Sciatic nerve (tissue), 2 donors: ENCODE measurements at places on chromosomes 13 and 19.

GRCh38 chr13:43802511-43802910 is 15.7 kb upstream of the ENOX1 start:
- no peak for DNase-seq

DNA sequence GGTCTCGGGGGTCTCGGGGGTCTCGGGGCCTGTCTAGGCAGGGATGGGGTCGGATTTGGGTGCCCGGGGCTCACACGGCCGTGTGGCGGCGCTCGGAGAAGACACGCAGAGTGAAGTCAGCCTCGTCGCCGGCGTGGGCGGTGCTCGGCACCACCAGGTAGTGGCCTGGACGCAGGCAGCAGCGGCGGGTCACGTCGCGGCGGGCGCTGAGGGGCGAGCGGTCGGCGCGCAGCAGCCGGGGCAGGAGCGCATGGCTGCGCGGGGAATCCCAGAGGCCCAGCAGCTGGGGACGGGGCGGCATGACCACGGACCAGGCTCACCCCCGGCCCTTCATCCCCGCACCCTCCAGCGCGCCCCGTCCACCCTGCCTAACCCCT is 8.2 kb downstream of the CAPN12 start:
- peak; percentile 75 for DNase-seq

- no peak for DNase-seq
Observed at GRCh38 chr19:50896591-50897190, 14.5 kb downstream of the KLK4 start.

DNA sequence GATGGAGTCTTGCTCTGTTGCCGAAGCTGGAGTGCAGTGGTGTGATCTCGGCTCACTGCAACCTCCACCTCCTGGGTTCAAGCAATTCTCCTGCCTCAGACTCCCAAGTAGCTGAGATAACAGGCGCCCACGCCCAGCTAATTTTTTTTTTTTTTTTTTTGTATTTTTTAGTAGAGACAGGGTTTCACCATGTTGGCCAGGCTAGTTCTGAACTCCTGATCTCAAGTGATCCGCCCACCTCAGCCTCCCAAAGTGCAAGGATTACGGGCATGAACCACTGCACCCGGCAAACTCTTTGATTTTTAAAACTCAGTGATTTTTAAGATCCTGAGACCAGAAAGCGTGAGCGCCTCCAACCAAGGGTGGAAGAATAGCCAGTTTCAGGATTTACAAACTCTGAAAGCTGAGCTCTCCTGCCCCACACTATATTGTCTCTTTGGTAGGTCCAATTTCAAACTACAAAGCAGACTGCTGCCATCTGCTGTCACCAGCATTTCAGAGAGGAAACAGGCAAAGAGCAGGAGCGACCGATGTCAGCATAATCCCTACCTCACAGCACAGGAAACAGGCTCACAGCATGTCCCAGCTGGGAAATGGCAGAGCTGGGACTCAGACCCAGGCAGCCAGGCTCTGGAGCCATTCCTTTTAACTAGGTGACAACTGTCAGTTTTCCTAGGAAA is 9.2 kb downstream of the NOSIP start:
- DNase-seq = no peak

DNA sequence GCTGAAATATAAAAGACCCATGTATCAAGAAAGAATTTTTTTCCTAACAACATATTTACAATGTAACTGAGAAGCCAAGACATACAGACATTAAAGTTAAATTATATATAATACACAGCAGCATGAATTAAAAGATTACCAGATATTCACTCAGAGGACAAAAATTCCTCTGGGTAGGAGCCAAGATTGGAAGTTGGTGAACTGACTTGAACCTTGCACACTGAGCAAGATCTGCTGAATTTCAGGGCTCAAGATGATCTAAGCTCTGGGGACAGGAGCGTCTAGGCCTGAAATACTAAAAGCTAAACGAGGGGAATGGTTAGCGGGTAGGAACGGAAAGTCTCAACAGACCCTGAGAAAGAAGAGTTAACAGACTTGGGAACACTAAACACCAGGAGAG is 8.5 kb downstream of the FOXO1 start:
- DNase-seq = no peak

- no peak for DNase-seq
Observed at GRCh38 chr19:33432015-33432414, 58.5 kb downstream of the CEBPG start.

GRCh38 chr13:75566658-75567057 is 17.1 kb downstream of the UCHL3 start:
- DNase-seq = no peak

- DNase-seq = no peak
Observed at GRCh38 chr19:37551129-37551993, 43.2 kb downstream of the ZNF571 start.

GRCh38 chr13:91644806-91645205 is 246.4 kb downstream of the GPC5 start:
- no peak for DNase-seq

DNA sequence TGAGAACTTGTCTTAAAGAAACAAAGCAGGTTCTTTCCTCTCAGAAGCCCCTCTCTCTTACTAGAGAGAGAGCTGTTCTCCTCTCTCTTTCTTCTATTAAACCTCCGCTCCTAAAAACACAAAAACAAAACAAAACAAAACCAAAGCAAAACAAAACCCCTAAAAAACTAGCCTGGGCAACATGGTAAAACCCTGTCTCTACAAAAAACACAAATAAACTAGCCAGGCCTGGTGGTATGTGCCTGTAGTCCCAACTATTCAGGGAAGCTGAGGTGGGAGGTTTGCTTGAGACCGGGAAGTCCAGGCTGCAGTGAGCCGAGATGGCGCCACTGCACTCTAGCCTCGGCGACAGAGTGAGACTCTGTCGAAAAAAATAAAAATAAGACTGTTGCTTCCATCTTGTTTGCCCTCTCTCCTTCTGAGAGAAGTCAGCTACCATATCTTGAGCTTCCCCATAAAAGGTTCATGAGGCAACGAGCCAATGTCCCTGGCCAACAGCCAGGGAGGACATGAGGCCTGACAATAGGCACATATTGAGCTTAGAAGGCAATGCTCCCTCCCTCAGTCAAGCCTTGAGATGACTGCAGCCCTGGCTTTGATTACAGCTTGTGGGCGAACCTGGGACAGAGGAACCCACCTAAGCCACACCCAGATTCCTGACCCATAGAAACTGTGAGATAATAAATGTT is 17.5 kb upstream of the FLT3 start:
- no peak for DNase-seq

DNA sequence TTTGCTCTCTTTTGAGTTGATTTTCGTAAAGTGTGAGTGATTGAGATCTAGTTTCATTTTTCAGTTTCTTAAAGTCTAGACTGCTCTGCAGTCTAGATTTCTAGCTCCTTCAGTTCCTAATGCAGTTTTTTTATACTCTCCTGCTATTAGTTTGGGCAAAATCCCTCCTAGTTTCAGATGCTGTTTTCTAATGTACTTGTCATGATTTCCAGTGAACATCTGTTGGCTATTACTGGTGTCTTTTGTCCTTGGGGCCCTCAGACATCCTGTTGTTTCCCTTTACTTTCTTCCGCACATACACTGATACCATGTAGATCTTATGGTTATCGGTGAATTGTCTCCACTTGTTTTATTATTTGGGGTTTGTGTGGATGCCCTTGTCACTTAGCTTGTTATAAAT is 292.1 kb downstream of the TDRD3 start:
- DNase-seq = no peak

DNA sequence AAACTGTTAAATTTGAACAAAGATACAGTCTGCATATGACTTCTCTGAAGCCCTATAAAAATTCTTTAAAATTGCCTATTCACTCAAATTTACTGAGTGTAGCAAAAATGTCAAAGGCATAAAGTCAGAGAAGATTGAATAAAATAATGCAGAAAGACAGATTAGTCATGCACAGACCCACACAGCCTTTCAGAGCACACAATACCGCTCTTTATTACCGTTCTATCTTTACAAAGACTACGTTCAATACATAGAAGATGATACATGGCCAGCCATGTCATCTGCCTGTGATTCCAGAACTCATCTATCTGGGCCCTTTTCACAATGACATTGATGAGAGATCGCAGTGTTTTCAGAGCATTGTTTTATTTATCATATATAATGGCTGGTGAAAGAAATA is 107.2 kb downstream of the URI1 start:
- no peak for DNase-seq

DNA sequence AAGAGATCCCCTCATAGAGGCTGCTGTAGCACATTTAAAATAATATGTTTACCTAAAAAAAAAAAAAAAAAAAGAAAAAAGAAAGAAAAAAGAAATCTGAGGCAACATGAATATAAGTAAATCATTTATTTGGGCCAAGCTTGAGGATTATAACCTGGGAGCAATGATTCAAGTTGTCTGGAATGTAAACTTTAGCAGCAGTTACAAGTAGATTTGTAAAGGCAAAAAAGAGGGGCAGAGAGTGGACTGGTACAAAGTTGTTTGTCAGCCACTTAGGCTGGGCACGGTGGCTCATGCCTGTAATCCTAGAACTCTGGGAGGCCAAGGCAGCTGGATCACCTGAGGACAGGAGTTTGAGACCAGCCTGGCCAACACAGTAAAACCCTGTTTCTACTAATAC is 11.3 kb downstream of the ZNF43 start:
- DNase-seq = no peak

GRCh38 chr13:114035583-114036531 is 62.0 kb upstream of the C13orf46 start:
- DNase-seq = no peak

DNA sequence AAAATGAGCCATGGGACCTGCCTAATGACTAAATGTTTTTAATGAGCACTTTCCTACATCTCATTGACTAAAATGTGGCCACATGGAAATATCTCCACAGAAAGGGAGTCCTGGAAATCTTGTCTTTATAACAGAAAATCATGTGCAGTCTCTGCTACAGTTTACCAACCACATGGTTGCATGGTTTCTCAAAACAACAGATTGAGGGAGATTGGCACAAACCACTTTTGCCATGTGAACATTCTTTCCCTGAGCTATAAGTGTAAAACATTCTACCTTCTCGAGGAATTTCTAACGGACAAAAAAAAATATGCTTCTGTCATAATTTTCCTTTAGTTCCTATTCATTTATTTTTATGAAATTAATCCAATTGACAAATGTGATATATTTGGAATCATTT is 218.9 kb upstream of the SLITRK5 start:
- DNase-seq = no peak

DNA sequence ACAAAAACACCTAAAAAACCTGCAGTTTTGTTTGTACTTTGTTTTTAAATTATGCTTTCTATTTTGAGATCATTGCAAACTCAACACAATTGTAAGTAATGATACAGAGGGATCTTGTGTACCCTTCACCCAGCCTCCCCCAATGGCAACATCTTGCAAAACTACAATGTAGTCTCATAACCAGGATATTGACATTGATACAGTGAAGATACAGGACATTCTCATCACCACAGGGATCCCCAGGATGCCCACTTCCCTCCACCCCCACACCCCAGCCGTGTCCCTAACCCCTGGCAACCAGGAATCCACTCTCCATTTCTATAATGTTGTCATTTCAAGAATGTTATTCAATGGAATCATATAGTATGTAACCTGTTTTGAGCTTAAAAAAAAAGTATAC is 10.3 kb upstream of the C5AR2 start:
- DNase-seq = no peak

DNA sequence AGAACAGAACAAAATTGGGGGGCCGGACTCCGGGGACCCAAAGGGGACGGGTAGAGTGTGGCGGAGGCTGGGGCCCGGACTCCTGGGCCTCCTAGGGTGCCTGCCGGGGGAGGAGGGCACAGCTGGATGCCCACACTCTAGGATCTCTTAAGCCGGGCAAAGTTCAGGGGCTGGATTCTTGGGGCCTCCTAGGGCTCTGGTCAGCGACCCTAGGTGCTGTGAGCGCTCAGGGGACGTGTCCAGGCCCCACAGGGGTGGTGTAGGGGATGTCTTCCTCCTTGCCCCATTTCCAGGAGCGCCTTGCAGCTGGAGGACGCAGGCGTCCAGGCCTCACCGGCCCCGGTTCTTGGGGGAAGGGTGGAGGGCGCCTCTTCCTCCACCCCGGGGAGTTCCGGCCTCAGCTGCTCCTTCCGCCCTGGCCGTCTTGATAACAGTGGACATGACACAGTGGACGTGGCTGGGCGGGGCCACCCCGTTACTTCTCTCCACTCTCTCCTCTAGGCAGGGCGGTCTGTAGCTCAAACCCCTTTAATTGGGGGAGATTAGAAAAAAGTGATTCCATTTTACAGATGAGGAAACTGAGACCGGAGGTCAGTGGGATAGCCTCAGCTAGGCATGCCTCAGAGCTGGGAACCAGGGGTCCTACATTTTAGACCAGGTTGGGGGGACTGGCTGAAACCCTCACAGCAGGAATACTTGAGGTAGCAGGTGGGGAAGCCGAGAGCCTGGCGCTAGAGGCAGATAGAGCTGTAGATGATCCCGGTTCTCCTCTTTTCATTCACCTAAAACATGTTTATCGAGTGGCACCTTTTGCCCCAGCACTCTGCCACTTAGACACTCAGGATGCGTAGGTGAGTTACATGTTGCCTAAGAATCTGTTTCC is 705 bp downstream of the STXBP2 start:
- no peak for DNase-seq

GRCh38 chr19:1392939-1393530 is 8.3 kb downstream of the GAMT start:
- no peak for DNase-seq

DNA sequence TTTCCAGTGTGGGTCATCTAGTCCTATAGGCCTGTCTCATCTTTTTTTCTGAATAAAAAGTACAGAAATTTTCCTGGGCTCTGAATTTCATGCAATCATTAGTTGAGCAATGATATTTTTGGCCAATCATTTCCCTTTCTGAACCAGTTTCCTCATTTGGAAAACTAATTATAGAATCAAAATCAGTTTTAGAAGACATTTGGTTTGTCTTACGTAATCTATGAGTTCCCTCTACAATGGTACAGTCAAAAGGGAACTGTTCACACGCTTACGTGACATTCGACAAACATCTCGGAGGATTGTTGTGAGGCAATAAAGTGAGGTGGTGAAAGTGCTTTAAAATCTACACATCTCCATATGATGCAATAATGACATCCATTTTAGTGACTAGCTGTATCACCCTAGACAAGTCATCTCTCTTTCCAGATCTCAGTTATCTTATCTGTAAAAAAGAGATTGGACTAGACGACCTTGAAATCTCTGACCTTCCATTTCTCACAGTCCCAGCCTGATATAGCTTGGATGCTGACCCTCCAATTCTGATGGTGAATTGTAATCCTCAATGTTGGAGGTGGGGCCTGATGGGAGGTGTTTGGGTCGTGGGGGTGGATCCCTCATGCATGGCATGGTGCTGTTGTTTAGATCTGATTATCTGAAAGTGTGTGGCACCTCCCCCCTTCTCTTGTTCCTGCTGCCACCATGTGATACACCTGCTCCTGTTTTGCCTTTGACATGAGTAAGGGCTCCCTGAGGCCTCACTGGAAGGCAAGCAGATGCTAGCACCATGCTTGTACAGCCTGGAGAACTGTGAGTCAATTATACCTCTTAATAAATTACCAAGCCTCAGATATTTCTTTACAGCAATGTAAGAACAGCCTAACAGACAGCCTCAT is 26.7 kb downstream of the FLT1 start:
- no peak for DNase-seq

GRCh38 chr19:3743486-3743885 is 18.0 kb downstream of the APBA3 start:
- no peak for DNase-seq

GRCh38 chr13:25085125-25085742 is 10.7 kb upstream of the PABPC3 start:
- no peak for DNase-seq
